ENCODE measurements at places on chromosomes 4 and X.

GRCh38 chr4:86497980-86498862 lies 95.9 kb upstream of the PTPN13 start:
- peak; percentile 66 for DNase-seq

DNA sequence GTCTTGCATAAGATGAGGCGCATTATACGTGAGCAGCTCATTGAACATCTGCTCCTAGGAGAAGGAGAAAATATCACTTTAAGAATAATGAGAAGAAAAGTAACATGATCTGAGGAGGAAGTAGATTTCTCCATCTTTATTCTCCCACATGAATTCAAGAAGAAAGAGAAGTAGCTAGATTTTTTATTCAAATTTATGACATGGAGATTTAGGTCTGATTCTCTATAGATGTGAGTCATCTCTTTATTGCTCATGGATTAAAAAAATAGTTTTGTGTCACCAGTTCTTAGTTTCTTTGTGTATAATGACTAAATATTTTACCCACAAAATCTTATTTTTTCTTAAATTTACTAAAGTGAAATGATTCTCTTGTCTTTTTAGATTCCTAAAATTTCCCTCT lies 40.4 kb downstream of the HPGDS start:
- DNase-seq: no peak

DNA sequence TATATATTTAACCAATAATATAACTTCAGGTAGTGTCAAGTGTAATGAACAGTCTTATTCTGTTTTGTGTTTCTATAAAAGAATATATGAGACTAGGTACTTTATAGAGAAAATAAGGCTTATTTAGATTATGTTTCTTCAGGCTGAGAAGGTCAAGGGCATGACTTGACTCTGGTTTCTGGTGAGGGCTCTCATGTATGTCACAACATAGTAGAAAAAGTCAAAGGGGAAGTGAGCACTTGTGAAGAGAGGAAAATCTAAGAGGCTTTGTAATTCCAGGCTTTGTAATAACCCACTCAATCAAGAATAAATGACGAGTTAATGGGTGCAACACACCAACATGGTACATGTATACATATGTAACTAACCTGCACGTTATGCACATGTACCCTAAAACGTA lies 27.6 kb downstream of the PRR32 start:
- DNase-seq: no peak

GRCh38 chrX:114774691-114775090 lies 190.8 kb downstream of the HTR2C start:
- no peak for DNase-seq

DNA sequence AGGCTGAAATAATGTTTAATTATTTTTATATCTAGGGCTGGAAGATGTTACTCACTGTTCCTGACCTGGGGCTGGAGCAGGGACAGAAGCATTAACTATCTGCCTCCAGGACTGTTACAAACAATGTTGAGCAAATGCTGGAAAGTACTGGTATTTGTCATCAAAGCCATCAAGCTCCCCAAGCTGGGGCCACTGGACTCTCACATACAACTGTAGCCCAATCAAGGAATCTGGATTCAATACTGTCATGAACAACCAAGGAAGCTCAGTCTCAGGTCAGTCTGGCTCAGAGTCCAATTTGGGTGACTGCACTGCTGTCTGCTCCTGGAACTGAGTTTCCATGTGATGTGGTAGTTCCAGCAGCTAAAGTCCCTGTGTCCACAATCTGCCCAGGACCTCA lies 50.4 kb downstream of the APOO start:
- DNase-seq: no peak

GRCh38 chr4:159735281-159736207 lies 632.7 kb downstream of the RAPGEF2 start:
- DNase-seq: no peak

- DNase-seq: peak; percentile 17
Observed at GRCh38 chrX:139203651-139204570, 326.6 kb upstream of the F9 start.

- peak; percentile 10 for DNase-seq
Observed at GRCh38 chr4:38832624-38833528, 23.7 kb downstream of the TLR6 start.

GRCh38 chrX:112678831-112679230 lies 907 bp downstream of the LHFPL1 start:
- DNase-seq: peak; percentile 43

GRCh38 chr4:173371292-173372192 lies 788 bp downstream of the SAP30 start:
- DNase-seq: peak; percentile 70

GRCh38 chr4:102717448-102718092 lies 43.2 kb downstream of the MANBA start:
- DNase-seq: no peak

GRCh38 chrX:148381603-148382002 lies 118.8 kb upstream of the AFF2 start:
- DNase-seq: peak; percentile 26

GRCh38 chr4:81454948-81455347 lies 16.8 kb downstream of the RASGEF1B start:
- DNase-seq: no peak

DNA sequence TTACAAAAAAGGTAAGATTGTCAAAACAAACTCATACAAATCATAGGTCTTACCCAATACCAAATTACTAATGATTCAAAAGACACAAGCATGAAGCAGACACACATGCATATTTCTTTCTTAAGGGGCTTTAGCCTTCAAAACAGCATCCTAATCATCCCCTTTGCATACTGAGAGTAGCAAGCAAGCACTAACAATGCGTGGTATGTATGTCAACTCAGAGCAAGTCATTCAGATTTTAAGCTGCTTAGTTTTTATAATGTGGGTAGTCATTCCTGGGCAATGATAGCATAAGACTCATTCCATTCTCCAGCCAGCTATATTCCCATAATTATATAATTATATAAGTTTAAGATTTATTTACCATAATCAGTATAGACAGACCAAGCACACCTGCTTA lies 219.6 kb downstream of the DKK2 start:
- no peak for DNase-seq

GRCh38 chr4:94757192-94758140 lies at the start of gene BMPR1B:
Gene BMPR1B (plus strand): TSS chr4:94757955. CDS start chr4:95104425, 346,470 bp downstream.
- DNase-seq: no peak

GRCh38 chr4:4842476-4843441 lies 16.7 kb upstream of the MSX1 start:
- DNase-seq: no peak

- DNase-seq: peak; percentile 20
Observed at GRCh38 chr4:4899202-4899925, 39.9 kb downstream of the MSX1 start.

- no peak for DNase-seq
Observed at GRCh38 chr4:129561886-129562671, 466.1 kb downstream of the C4orf33 start.

DNA sequence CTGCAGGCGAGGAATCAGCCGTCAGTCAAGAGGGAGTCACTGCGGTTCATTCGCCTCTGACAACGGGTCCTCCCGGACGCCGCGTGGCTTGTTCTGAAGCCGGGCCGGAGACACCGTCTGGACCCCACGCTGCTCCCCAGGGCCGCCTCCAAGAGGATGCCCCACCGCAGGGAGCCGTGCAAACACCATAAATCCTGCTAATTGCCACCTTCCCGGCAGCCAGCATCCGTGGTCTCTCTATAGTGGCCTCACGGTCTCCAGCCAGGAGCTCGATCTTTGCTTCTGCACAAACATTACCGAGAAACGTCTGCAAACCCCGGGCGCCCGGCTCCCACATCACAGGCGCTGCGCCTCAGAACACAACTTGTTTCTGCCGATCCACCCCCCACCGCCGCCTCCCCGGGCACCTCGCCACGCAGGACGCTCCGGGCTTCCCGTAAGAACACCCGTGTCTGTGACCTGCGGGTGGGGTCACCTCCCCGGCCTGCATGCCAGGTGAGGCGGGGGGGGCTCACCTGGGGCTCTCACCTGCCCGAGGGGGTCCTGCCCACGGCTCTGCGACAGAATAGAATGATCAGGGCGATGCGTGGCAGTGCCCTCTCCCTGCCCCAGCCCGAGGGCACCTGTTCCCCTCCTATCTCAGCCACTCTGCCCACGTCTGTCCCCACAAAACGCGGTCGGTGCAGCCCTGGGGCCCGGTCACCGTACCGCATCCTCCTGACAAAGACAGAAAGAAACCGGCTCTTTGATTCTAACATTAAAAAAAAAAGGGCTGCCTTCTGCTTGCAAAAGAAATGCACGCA lies 32.4 kb upstream of the PPP2R3B start:
- DNase-seq: no peak

GRCh38 chrX:18286322-18286831 lies 65.7 kb upstream of the BEND2 start:
- no peak for DNase-seq

DNA sequence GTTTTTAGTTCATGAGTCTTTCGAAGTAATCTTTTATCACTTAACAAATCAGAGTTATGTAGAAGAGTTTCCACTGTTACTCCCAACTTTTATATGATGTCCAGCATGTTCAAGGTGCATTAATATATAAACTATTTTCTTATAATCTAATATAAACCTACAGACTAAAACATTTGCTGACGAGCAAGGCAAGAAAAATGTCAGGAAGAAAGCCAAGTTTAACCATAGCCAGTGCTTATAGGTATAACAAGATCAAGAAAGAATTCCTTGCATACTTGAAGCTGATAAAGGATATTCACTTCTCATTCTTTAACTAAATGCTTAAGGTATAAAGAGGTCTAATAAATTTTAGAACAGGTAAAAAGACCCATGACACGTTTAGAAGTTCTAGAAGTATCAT lies 167.7 kb downstream of the NPNT start:
- DNase-seq: no peak

- no peak for DNase-seq
Observed at GRCh38 chr4:2558301-2558700, 21.9 kb downstream of the FAM193A start.

- DNase-seq: no peak
Observed at GRCh38 chrX:47804315-47804714, 32.4 kb upstream of the ZNF81 start.

DNA sequence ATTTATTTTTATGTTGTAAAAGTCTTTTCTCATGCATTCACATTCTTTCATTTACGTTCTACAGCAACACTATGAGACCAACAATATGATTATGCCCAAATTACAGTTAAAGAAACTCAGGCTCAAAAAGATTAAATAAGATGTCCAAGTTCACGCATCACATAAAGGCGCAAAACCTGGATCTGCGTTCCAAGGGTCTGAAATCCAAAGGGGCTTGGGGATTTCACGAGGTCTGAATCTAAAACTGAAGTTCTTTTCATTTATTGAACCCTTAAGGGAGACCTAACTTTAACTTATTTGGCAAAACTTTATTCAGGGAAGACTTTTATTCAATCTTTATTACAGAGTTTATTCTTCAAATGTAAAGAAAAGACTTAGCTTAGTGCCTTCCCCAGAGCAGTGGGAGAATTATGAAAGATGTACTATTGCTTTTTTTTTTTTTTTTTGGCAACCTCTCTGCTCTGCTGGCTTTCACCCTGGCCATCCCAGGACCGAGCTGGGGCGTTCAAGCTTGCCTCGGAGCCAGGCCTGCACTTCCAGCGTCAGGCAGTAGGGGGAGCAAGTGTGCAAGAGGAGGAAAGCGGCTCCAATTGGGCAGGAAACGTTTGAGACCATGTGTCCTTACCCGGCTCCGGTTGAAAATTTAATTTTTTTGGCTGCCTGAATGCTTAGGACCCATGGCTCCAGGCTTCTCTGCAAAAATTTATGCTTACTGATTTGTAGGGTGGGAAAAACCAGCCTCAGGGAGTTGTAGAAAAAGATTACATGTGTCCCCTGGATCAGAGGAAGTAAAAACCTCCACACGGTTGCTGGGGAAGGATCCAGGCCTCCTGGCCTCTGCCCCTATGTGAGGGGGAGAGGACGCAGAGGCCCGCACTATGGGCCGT lies 344.3 kb upstream of the KLF3 start:
- peak; percentile 91 for DNase-seq

- no peak for DNase-seq
Observed at GRCh38 chr4:20616848-20617247, 83.4 kb upstream of the PACRGL start.

DNA sequence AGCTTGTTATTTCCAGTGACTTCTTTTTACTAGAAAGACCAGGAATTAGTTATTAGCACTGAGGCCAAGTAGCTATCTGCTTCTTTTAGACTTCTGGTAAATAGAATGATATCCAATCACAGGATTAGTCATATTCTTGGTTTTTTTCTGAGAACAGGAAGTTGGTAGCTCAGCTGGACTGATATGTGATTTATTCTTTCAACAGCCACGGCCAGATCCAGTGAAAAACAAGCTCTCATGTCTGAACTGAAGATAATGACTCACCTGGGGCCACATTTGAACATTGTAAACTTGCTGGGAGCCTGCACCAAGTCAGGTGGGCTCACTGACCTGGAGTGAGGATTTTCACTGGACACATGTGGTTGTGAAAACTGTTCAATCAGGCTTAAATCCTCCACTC lies 48.6 kb downstream of the PDGFRA start:
- no peak for DNase-seq

GRCh38 chrX:37060999-37061398 lies 52.8 kb downstream of the FAM47C start:
- DNase-seq: peak; percentile 37

DNA sequence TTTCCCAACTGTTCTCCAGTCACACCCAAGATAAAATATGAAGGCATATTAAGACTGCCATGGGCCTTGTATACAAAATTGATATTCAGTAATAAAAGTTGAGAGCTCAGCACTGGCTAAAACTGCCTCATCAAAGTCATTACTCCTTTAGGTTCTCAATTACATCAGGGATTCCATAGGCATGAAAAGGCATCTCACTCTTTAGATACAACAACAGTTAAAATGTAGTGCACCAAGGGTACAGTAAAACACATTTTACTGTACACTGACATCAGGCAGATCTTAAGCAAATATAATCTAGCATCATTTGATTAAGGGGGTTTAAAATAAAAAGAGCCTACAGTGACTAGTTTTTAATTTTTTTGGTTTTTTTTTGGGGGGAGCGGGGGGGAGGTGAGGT lies 107.7 kb downstream of the PPP3CA start:
- DNase-seq: no peak

DNA sequence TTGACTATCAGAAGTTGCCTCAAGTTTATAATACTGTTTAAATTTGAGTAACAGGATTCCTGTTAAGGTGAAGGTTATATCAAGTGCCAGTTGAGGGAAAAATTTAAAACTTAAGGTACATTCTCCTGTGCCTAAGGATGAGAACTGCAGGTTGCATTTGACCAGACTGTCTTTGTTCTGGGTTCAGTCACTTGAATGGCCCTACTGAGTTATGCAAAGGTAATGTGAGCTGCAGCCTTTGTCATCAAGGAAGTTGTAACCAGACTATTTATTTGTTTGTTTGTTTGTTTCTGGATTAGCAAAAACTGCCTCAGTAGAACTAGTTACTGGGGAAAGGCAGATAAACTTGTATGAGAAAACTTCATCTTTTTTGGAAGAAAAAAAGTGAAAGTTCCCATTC lies 131.9 kb downstream of the ATOH1 start:
- DNase-seq: no peak

Measured in MM.1S (cell line).